AG09319 (cell line): ENCODE measurements at places on chromosomes 1 and 21.

- DNase-seq = no peak
These were observed 4.3 kb downstream of the IGSF9 start for GRCh38 chr1:159941141-159941540.

GRCh38 chr1:26771643-26772321 is 16.0 kb upstream of the PIGV start:
- DNase-seq = peak; percentile 87

GRCh38 chr1:208604295-208604694 is 360.1 kb upstream of the PLXNA2 start:
- no peak for DNase-seq

DNA sequence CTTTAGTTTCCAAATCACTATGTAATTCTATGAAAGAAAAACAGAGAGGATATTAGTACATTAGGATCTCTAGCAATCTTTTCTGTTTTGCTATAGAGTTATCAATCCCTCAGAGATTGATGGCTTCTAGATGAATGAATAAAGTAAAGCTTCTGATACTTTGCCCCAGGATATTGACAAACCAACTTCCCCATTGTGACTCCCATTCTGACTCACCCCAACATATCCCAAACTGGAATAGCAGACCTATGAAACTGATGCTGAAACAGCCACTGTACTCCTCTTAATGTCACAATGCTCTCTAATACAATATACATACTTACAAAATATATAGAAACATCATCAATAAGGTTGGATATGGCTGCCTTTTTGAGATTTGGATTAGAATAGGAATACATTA is 442.1 kb upstream of the NR5A2 start:
- DNase-seq = no peak

- no peak for DNase-seq
These were observed 7.8 kb upstream of the KIF14 start for GRCh38 chr1:200628223-200628881.

GRCh38 chr1:1833456-1833855 is 55.2 kb upstream of the NADK start:
- no peak for DNase-seq
